Stimulated activated CD4-positive, alpha-beta T cell treated with anti-CD3 and anti-CD28 coated beads, Interleukin-4, amount 100 ng/mL, for 1 hour (primary cell): ENCODE measurements at places on chromosomes 5 and 9.

- no peak for DNase-seq
Measured at GRCh38 chr9:35000535-35001284, 11.2 kb downstream of the DNAJB5 start.

DNA sequence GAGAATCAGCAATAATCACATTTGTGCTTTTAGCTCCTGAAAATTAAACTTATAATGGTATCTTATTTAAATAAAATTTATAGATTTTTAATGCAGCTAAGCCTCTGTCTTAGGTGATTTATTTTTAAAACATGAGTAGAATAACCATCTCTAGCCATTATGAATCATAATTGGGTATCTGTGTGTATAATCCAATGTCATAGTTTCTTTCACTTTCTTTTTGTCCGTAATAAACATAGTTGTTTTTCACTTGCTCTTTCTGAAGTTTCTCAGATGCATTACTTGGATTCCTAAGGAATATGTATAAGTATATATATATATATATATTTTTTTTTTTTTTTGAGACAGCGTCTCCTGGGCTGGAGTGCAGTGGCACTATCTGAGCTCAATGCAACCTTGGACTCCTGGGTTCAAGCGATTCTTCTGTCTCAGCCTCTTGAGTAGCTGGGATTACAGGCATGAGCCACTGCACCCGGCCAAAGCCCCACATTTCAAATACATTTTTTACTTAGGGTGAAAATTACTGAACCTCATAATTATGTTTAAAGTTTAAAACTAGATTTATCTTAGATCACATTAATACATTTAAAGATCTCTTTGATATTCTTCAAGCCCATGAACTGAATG, 377.1 kb downstream of the PRDM9 start:
- no peak for DNase-seq

DNA sequence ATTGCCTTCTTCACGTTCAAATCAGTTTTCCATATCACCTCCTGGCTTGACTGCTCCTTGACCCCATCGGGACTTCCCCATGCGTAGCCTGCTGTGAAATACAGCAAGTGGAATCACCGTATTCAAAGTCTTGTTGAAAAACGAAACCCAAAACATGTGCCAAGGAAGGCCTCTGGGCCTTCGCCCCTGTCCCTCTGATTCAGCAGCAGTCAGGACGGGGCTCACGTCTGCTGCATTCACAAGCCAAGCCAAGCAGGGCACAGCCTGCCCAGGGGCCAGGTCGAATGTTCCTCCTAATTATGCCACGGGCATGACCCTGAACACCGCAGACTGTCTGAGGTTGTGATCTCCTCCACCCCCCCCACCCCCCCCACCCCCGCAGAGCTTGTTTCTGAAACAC, 960 bp upstream of the CTNND2 start:
- no peak for DNase-seq

DNA sequence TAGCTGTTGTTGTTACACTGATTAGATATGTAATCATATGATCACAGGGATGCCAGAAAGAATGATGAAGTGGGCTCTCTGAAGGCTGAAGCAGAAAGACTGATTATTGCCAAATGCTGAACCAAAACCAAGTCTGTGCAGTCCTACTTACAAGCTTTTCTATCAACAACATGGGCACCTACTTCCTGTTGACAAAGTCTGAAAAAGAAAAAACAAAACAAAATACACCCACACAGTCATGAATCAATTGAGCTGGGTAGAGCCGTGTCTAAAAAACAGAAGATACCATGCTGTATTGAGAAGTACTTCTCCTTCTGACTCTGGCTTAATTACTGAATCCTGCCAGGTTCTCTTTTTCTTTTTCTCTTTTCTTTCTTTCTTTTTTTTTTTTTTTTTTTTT, 363.4 kb downstream of the RAB3C start:
- DNase-seq, result no peak

- no peak for DNase-seq
Measured at GRCh38 chr9:33690143-33690933, 105.0 kb upstream of the PRSS3 start.

GRCh38 chr9:87504938-87505337, 7.3 kb downstream of the DAPK1 start:
- DNase-seq, result no peak

GRCh38 chr5:128669803-128670202, 131.8 kb upstream of the FBN2 start:
- no peak for DNase-seq
